Memory B cell (primary cell): ENCODE measurements at places on chromosomes 4 and X.

DNA sequence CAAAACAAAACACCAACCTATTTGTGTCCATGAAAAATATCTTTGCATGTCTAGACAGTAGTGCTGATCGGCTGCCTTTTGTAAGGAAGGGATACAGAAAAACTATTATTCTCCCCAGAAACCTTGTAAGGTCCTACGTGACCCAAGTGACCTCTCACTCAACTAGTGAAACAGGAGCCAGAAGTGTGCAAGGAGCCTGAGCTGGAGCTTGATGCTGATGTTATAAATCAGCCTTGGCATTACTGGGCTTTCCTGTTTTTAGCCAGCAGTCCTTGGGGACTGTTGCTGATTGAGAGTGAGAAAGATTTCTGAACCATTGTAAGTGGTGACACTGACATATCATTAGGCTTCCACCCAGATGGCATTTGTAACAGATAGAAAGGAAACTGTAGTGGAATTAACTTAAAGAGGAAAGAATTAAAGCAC is 100.8 kb upstream of the LIMCH1 start:
- no peak for DNase-seq

- DNase-seq = no peak
Observed at GRCh38 chrX:54166915-54167314, 16.1 kb downstream of the FAM120C start.

GRCh38 chr4:143374771-143375170 is 38.1 kb downstream of the GAB1 start:
- no peak for DNase-seq

DNA sequence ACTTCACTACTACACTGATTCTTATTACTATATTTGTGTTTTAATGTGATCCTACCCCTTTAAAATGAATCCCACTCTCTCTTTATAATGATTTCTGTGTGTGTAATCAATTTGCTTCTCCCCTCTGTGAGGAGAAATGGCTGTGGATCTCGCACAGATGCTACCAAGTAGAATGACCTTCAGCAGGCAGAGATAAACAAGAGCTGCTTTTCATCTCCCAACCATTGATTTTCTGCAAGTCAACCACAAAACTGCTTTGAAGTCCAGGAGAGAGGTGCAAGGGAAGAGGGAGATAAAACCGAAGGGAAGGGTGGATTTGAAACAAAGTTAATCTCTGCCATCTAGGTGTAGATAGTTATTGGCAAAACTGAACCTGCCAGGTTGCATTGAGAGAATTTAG is 141.6 kb downstream of the NPNT start:
- no peak for DNase-seq
